Brain microvascular endothelial cell (primary cell): ENCODE measurements at places on chromosomes 3 and 15.

- no peak for DNase-seq
Measured at GRCh38 chr15:36370731-36371112, 208.7 kb upstream of the CDIN1 start.

GRCh38 chr3:144409319-144409718 lies 437.7 kb downstream of the DIPK2A start:
- DNase-seq: no peak

DNA sequence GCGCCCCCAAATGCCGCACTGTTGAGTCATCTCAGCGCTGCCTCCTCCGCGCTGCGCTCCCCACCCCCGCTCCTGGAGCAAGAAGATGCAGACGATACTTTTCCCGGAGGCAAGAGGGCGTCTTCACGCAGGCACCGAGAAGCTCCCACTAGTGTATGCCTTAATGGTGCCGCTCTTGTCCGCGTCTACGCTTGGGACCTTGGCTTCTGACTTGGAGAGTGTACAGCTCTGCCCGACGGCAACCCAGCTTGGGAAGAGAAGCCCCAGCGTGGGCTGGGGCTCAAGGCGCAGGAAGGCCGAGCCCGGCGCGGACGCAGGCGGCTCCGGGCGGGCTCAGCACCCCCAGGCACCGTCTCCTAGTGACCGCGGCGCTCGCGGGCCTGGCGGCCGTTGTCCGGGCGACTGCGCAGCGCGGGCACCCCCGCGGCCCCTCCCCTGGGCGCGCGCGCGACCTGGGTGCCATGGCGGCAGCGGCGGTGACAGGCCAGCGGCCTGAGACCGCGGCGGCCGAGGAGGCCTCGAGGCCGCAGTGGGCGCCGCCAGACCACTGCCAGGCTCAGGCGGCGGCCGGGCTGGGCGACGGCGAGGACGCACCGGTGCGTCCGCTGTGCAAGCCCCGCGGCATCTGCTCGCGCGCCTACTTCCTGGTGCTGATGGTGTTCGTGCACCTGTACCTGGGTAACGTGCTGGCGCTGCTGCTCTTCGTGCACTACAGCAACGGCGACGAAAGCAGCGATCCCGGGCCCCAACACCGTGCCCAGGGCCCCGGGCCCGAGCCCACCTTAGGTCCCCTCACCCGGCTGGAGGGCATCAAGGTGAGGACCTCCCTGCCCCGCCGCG lies at the start of gene P4HTM:
TSS of gene P4HTM (plus strand) at position 446 of the 840 bp plus-strand sequence. CDS start at position 462, 16 bp downstream.
- DNase-seq: peak; percentile 94

GRCh38 chr15:65082303-65082953 lies 5.9 kb downstream of the KBTBD13 start:
- DNase-seq: no peak

- no peak for DNase-seq
Measured at GRCh38 chr3:9715136-9715535, 11.5 kb downstream of the CPNE9 start.

- no peak for DNase-seq
Measured at GRCh38 chr3:33982269-33982798, 183.9 kb downstream of the PDCD6IP start.

- DNase-seq: no peak
Measured at GRCh38 chr15:52098323-52098722, 14.3 kb downstream of the BCL2L10 start.

GRCh38 chr3:8324747-8325146 lies 176.9 kb upstream of the LMCD1 start:
- DNase-seq: peak; percentile 65

- DNase-seq: no peak
Measured at GRCh38 chr3:194107107-194107506, 28.8 kb upstream of the HES1 start.

DNA sequence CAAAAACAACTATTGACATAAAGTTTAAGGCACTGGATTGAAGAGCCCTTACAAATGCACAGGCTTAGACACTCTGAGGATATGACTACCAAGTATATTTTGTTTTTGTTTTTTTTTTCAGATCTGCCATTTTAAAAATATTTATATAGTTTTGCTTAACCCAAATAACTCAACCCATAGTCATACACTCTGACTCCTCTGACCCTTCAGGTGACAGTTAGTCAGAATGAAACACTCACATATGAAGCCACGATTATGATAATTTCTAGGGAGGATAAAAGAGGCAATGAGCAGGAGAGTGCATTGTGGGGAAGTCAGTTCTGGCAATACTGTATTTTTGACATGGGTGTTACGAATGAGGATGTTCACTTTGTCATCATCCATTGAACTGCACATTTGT lies 774.7 kb downstream of the MECOM start:
- DNase-seq: no peak
